Left lung (tissue), 14 donors: ENCODE measurements at places on chromosomes 5 and 9. TPM values are rescaled to one million over a fixed set of nuclear protein-coding genes. Genes with fewer than 3 reads are reported as not detected.

GRCh38 chr5:163914910-163915309 is 409.5 kb downstream of the MAT2B start:
- DNase-seq, result no peak

DNA sequence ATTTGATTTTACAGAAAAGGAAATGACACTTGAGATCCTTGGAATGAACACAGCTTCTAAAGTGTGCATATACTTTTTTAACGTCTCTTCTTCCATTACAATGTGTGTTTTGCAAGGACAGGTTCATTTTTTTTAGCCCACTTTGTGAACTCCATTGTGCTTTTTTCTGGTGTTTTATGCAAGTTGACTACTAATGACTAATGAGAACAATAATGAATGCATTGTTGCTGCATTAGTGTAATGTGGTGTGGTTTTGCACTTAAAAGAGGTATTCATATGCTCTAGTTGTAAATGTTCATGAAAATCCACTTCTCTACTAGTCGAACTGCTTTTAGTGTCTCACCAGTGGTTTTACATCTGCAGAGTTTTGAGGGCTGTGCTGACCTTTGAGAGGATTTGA is 93.6 kb downstream of the UHRF2 start:
- no peak for DNase-seq

DNA sequence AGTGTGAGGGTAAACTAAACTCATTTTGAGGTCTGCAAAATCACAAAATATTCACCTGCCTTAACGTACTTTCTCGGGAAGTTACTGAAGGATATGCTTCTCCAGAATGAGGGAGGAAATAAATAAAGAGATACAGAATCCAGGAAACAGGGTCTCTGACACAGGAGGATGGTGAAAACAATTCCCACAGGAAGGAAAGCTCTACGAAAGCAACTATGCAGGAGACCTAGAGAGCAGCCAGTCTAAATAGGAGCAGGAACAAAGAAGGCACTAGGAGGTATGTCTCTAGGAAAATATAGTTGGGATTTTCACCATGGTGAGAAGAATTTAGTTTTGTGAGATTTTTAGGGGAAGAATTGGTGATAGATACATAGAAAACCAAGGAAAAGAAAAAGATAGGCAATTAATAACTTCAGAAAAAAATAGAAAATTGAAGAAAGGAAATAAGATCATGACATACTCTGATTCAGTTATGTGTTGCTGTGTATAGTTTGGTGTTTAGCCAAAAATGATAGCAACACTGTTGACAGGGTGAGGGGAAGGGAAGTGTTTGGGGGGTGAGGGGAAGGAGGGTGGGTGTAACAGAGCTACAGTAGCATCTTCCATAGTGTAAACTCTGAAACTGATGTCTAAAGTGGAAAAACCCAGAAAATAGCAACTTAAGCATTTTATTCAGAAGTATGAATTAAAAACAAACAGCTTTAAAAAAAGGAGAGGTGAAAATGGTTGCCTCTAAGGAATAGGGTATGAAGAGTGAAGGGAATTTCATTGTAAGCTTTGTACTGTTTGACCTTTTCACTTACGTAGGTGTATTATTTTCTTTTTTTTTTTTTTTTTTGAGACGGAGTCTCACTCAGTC is 9.8 kb downstream of the GPR21 start:
- no peak for DNase-seq

DNA sequence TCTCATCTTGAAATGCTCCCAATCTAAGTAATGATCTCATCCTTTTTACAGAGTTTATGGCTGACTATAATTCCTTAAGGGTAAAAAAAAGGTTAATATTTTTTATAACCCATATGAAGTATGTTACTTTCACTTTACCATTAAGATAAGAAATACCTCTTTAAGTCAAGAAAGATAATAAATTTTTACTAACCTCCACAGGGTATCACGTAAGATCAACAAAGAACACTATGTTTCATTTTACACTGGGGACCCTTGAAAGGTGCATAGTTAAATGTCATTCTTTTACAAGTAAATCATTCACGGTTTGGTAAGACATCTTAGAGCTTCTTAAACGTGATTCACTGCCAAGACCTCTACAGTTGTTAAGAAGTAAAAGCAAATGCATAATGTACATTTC is 472.7 kb upstream of the CDH9 start:
- no peak for DNase-seq

DNA sequence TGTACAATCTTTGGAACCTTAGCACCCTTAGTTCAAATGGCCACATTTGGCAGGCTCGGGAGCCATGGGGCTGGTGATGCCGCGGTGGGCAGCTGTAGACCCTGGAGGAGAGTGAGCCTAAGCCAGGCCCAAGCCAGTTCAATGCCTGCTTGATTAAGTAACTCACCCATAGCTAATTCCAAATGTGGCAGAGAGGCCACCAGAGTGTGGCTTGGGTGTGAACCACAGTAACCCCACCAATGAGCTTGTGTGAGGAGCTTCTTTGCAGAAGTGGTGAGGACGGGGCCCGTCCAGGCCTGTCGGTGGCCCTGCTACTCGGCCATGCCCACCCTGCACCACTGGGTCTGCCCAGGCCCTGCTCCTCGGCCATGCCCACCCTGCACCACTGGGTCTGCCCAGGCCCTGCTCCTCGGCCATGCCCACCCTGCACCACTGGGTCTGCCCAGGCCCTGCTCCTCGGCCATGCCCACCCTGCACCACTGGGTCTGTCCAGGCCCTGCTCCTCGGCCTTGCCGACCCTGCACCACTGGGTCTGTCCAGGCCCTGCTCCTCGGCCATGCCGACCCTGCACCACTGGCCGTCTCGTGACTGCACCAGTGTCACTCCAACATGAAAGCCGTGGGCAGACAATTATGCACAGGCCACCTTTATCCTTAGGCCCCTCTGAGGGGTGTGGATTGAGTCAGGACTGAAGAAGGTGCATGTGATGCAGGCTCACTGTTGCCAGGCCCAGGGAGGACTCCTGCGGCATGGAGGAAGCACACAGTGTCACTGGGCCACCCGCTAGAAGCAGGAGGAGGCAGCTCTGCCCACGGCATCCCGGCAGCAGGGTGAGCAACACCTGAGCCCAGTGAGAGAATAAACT is 75.4 kb downstream of the MRPL36 start:
- no peak for DNase-seq

IFNA4 gene
- total RNA-seq, result not detected

PCDHA6 gene
- 0.76 TPM for total RNA-seq
